ENCODE measurements at places on chromosomes 3 and 15. TPM values are rescaled to one million over a fixed set of nuclear protein-coding genes. Genes with fewer than 3 reads are reported as not detected.
A peak's percentile ranks its signal among the peaks of the same experiment; 100 is the strongest.

- no peak for DNase-seq
Measured at GRCh38 chr15:90086868-90087268, 15.4 kb downstream of the IDH2 start.

Gene HIGD2B
- not detected for total RNA-seq

Gene C2CD4A
- not detected for total RNA-seq

Gene GP9
- 0.49 TPM for total RNA-seq

Gene NUP210
- total RNA-seq = 4.1 TPM

GRCh38 chr3:7787871-7788828 lies 713.5 kb upstream of the LMCD1 start:
- no peak for DNase-seq

GRCh38 chr3:194682694-194683310 lies 2.9 kb upstream of the FAM43A start:
- DNase-seq = peak; percentile 82

GRCh38 chr3:117355566-117355965 lies 646.0 kb downstream of the TUSC7 start:
- DNase-seq = no peak

DNA sequence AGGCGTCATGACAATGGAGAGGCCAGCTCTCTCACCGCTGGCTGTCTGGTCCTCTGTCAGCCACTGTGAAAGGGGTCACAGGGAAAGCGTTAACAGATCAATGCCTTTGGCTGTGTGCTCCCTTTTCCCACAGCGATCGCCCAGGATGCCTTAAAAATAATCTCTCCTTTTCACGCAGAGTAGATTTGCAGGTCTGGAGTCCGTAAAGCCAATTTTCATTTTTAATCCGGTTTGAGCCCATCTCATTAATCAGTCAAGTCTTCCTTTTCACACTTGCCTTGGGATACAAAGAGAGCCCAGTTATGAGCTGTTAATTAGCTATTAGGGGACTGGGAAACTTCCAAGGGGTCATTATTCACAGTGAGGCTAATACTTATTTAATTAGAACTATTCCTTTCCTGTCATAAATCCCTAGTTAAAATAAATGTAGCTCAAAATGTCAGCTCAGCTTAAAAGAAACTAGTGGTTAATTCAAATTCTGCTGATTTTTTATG lies 104.3 kb upstream of the RASGRP1 start:
- no peak for DNase-seq

Gene ACOX2
- 15.8 TPM for total RNA-seq

- no peak for DNase-seq
Measured at GRCh38 chr15:98635848-98636247, 12.5 kb upstream of the IGF1R start.

Gene CLDN11
- total RNA-seq = 8.5 TPM

Gene PLXNB1
- 41.2 TPM for total RNA-seq

Gene DPPA2
- total RNA-seq = not detected

- DNase-seq = no peak
Measured at GRCh38 chr3:162376761-162377160, 880.2 kb downstream of the OTOL1 start.

Gene PDZRN3
- total RNA-seq = 66.5 TPM

GRCh38 chr15:55494931-55495330 lies 13.1 kb downstream of the DNAAF4 start:
- DNase-seq = no peak

- DNase-seq = no peak
Measured at GRCh38 chr3:143242691-143243090, 123.1 kb downstream of the CHST2 start.

- DNase-seq = peak; percentile 27
Measured at GRCh38 chr3:151477591-151478334, 16.9 kb upstream of the IGSF10 start.

DNA sequence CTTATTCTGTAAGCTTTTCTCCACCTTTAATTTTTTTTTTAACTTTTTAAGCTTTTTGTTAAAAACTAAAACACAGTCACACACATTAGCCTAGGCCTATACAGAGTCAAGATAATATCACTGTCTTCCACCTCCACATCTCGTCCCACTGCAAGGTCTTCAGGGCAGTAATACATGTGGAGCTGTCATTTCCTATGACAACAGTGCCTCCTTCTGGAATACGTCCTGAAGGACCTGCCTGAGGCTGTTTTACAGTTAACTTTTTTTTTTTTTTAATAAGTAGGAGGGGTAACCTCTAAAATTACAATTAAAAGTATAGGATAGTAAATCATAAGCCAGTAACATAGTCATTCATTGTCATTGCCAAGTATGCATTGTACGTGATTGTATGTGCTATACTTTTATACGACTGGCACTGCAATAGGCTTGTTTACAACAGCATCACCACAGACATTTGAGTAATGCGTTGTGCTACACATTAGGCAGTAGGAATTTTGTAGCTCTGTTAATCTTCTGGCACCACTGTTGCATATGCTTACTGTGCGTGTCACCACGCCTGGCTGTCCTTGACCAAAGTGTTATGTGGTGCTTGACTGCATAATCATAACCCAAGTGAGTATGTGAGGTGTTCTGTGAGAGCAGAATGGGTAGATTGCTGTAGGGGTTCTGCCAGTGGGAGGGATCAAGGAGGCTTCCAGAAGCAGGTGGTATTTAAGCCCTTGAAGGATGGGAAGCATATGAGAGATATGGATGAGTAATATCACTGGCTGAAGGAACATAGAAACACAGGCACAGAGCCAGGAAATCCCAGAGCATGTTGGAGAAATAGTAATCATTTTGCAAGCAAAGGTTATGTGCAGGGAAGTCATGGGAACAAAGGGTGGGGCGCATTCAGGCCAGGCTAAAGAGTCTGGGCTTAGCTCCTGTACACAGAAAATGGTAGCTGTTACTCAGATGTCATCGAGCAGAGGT lies 18.3 kb downstream of the FBXO22 start:
- peak; percentile 19 for DNase-seq

DNA sequence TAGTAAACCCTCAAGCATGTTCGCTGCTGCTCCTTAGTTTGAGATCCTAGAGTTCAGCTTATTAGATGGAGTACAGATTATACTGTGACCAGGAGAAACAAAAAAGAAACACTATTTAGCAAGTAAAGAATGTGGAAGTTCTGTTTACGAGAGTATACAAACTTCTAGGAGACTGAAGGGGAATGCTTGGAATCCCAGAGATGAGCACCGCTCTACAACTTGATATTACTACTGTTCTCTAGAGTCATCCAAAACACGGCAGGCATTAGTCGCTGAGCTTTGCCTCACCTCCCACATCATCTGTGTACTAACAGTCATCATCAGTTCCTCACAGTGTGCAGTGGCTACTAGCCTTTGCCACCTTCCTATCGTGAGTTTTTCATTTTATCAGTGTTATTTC lies 121.4 kb upstream of the CHRM5 start:
- DNase-seq = no peak

- no peak for DNase-seq
Measured at GRCh38 chr3:60266444-60266843, 984.8 kb downstream of the FHIT start.

DNA sequence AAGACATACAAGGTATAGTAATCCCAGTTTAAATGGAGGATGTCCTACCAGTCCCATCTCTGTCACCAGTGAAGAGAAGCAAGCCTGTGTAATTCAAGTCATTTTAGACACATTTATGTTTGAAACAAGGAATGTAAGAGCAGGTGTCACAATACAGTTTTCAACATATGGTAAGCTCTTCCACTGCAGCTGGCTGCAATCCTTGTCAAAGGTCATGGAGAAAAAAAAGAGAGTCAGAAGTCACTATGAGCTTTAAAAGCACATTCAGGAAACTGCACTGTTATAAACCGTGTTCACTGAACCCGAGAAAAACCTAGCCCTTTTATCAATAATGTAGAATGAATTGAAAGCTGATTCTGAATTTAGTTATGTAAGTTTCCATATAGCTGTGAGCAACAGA lies 206.4 kb downstream of the NAALADL2 start:
- DNase-seq = no peak

GRCh38 chr15:85047271-85047948 lies 65.8 kb downstream of the PDE8A start:
- DNase-seq = peak; percentile 56

GRCh38 chr3:73405853-73406252 lies 218.9 kb downstream of the PDZRN3 start:
- no peak for DNase-seq

GRCh38 chr3:32176989-32177701 lies 61.3 kb upstream of the CMTM8 start:
- DNase-seq = no peak

- DNase-seq = no peak
Measured at GRCh38 chr3:23580096-23580713, 225.6 kb upstream of the UBE2E1 start.

GRCh38 chr15:73183071-73183470 lies 130.8 kb downstream of the NEO1 start:
- DNase-seq = no peak

Gene GABRR3
- not detected for total RNA-seq

Gene KAT2B
- 24.7 TPM for total RNA-seq

DNA sequence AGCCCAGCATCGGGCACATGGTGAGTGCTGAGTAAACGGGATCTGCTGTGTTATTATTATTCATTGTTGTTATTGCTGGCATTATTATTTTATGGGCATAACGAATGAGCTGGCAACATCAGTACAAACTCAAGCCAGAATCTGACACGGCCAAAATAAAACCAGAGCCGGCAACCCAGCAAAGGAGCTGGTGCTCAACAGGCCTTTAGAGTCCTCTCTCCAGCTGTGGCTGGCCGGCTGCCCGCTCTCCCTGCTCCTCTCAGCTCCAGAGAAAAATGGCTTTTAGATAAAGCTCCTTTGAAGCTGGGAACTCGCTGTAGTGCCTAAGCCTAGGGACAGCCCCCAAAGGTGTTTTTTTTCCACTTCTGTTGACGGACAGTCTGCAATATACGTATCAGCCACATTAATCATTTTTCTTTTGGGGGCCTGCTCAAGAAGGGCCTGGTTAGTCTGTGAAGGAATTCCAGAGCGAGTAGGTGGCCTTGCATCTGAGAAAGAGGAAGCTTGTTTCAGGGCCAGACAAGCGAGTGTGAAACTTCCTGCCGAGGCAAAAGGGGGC lies 193.9 kb upstream of the UBE2E1 start:
- DNase-seq = no peak

Gene FBXO40
- total RNA-seq = 0.59 TPM

DNA sequence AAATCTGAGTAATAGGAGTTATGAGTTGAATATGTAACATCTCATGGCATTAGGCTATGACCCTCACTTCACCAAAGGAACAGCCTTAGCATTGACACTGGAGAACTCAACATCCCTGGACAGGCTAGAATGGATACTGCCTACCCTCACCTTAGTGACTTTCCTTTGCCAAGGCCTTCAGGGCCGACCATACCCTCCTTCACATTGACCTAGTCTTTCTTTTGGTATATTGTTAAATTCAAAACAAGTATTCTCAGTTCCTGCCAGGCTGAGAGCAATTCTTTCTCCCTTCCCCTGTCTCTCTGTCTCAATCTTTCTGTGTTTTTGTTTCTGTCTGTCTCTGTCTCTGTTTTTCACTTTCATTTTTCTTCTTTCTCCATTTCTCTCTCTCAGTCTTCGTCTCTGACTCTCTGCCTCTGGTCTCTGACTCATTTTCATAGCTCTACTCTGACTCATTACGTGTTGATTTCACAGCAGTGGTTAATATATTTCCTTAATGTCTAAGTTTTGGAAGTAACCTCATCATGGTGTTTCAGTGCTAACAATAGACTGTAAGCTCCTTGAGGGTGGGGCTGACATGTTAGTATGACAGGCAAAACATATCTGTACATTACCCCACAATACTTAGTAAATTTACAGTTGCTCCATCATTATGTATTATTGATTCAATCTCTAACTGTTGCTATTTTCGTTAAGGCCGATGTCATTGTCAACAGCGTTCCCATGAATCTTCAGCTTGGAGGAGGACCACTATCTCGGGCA lies 32.5 kb downstream of the PARP15 start:
- no peak for DNase-seq

GRCh38 chr15:68584756-68585573 lies 6.2 kb downstream of the CORO2B start:
- DNase-seq = no peak

Data from skin of body (tissue), 3 donors.